ELR (cell line): ENCODE measurements at places on chromosomes 7 and 10.

- DNase-seq, result no peak
These were observed 50.4 kb downstream of the TSPAN15 start for GRCh38 chr10:69501657-69502056.

DNA sequence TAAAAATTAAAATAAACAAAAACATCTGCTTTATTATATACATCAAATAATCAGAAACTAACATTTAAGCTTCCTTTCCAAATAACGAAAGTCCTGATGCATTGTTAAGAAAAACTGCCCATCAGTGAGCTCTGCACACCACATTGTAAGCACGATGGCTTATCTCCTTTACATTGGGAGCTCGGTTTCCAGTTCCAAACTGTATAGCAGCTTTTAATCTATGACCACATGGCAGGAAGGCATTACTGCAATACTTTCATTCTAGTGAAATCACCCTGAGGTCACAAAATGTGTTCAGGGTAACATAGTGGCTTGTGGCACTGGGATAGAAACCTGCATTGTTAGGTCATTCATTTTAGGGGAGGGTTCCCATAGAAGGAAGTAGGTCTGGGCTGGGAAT is 146.3 kb downstream of the ZNF22 start:
- no peak for DNase-seq

DNA sequence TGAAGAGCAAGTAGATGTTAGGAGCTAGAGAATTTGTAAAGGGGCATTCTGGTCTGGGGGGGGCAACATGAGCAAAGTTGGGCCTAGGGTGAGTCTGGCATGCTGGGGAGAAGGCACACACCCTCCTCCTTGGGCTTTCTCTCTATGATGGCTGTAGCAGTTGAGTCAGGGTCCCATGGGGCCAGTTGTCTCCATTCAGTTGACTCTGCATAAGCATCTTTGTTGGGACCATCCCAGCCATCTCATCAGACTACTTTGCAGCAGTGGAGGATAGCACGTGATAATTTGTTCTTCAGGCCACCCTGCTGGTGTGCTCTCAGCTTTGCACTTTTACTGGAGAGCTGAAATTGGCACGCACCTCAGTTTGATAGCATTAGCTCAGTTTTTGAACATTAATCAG is 55.2 kb downstream of the LRMDA start:
- DNase-seq, result no peak

DNA sequence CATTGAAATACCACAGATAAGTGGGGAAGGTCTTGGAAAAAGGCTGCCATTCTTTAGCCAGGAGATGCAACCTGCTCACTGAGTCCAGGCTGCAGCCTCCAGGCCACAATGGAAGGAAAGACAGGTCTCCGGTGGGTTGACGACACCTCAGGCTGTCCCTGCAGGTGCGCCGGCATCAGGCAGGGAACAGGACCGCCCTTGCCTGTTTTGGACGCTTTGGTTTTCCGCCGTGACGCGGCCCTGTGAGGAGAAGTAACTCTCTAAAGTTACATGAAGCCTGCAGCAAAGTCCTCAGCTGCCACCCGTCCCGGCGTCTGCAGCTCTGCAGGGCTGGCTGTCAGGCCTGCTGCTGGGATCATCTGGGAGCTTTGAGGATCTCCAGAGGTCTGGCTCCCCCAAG is 147.0 kb downstream of the WDR37 start:
- no peak for DNase-seq

GRCh38 chr7:94897541-94897940 is 9.9 kb upstream of the PPP1R9A start:
- no peak for DNase-seq

DNA sequence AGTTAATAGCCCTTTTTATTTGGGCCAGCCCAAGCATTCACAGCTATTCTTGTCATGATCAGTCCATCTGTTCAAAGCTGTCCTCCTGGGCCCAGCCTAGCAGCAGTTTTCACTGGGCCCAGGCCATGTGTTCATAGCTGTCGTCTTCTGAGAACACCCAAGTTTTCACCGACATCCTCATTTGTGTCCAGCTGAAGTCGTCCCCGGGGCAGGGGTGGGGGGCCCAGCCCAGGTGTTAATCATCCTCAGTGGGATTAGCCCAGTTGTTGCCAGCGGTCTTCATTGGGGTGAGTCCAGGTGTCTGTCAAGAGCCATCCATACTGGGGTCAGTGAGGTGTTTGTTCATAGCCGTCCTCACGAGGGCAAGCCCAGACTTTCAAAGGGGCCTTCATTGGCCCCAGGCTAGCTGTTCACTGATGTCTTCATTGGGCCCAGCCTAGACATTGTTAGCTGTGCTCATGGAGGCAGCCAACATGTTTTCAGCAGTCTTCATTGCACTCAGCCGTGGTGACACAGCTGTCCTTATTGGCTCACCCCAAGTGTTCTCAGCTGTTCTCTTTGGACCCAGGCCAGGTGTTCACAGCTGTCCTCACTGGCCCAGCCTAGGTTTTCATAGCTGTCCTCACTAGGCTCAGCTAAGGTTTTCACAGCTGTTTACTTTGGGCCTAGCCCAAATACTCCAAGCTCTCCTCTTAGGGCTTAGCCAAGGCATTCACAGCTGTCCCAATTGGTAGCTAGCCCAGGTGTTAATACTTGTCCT is 10.0 kb downstream of the FRG2B start:
- no peak for DNase-seq

DNA sequence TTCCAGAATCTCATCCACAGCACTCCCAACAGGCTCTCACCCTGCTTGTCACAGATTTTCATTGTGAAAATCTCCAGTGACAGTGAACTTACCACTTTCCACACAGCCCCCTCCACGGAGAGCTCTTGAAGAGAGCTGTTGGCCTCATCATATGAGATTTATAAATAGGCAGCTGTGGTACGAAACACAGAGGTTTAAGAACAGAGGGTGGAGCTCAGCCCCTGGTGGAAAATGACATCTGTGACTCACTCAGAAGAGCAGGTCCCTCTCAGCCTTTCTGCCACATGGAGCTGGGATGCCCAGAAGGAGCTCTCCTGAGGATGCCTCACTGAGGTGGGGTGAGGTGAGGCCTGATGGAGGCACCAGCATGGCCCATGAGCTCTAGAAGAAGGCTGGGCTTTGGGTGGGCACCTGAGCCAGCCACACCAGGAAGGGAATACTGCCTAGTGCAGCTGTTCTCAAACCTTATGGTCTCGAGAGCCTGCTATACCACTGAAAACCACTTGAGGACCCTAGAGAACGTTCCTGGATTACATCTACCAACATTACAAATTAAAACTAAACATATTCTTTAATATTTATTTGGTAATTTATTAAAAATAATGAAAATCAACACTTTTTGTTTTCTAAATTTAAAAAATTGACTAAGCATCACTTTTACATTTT is 25.8 kb upstream of the EEPD1 start:
- DNase-seq, result no peak

DNA sequence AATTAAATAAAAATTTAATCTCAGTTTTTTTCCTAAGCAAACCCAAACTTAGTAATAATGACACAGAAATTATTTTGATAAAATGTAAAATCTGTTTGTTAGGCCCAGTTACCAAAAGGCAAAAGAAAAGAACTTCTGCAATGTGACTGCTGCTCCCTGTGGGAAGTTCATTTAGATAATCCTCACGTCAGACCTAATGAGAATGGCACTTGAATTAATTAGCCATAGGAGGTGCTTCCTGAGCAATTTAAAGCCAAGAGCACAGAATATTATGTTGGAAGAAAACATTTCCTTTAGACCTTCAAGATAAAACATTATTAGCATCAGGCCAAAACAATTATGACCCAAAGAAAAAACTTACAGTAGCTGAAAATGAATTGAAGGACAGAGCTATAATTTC is 19.4 kb downstream of the SPAM1 start:
- DNase-seq, result no peak

DNA sequence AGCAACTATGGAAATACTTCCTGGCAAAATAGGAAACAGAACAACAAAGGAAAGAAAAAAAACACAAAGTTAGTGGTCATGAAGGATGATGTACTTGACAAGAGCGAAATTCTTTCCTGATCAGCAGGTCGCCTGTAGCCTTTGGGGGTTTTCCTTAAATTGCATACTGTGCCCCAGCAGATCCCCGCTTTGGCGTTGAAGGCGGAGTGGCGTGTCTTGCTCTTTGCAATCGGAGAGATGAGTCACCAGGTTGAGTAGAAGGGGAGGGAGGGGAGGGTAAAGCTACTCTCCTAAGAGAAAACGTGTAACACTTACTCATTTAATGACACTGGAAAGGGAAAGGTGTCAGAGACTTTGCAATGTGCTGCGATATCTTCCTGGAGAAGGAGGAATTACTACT is 587.2 kb downstream of the SORCS1 start:
- peak; percentile 72 for DNase-seq

DNA sequence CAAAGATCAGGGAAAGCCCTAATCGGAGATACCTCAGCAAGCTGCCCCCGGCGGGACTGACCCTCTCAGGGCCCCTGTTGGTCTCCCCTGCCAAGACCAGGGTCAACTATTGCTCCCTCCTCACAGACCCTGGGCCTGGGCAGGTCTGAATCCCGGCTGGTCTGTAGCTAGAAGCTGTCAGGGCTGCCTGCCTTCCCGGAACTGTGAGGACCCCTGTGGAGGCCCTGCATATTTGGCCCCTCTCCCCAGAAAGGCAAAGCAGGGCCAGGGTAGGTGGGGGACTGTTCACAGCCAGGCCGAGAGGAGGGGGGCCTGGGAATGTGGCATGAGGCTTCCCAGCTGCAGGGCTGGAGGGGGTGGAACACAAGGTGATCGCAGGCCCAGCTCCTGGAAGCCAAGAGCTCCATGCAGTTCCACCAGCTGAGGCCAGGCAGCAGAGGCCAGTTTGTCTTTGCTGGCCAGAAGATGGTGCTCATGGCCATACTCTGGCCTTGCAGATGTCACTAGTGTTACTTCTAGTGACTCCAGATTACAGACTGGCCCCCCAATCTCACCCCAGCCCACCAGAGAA is 24.1 kb downstream of the TBATA start:
- DNase-seq, result peak; percentile 24

DNA sequence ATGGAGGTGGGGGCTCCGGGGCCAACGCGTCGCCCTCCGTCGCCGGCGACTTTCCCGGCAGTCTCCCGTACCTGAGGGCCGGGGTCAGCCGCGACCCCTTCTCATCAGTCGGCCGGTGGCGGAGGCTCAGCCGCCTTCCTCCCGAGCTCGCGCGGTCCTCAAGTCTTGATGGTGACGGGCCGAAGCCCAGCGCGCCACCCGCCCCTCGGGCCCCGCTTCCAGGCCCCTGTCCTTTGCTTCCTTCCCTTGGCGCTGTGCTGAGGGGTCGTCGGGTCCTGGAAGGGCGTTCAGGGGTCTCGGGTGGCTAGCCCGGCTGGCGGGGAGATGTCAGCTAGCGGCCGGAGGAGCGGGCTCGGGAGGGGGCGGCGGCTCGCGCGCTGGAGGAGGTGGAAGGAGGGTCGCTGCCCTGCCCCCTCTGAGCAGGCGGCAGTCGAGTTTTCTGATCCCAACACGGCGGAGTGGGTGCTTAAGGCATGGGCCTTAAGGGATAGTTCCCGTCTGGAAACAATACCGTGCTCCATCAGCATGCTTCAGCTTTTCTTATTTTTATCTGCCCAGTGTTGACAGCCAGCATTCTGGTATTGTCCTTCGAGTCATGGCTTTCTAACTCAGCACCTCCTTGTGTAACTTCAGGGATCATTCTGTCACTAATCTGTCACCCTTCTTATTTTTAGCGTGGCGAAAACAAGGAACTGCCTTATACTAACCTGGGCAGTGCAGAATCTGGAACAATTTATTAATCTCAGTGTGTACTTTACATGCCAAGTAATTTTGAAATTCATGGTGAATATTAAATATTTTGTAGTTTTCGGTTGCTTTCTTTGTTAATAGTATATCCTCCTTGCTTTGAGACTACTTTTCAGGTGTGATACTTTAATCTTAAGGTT is 748 bp downstream of the PHTF2 start:
- DNase-seq, result peak; percentile 53

DNA sequence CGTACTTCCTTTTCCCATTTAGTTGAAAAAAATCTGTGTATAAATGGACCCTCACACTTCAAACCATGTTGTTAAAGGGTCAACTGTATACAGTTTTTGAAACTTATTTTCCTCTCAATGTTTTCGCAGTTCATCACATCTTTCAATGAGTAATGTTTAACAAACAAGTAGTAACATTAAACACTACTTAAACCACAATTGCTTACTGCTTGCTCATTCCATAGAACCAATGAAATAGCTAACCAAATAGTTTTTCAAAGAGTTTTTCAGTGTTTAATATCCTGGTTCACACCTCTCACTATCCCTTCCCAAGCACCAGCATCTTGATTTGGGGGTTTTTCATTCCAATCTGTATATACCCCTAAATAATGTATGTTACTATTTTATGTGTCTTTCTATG is 9.1 kb downstream of the SEM1 start:
- no peak for DNase-seq

GRCh38 chr10:3655528-3655927 is 129.5 kb downstream of the KLF6 start:
- no peak for DNase-seq

- no peak for DNase-seq
These were observed 39.6 kb downstream of the WIPI2 start for GRCh38 chr7:5229451-5230264.

DNA sequence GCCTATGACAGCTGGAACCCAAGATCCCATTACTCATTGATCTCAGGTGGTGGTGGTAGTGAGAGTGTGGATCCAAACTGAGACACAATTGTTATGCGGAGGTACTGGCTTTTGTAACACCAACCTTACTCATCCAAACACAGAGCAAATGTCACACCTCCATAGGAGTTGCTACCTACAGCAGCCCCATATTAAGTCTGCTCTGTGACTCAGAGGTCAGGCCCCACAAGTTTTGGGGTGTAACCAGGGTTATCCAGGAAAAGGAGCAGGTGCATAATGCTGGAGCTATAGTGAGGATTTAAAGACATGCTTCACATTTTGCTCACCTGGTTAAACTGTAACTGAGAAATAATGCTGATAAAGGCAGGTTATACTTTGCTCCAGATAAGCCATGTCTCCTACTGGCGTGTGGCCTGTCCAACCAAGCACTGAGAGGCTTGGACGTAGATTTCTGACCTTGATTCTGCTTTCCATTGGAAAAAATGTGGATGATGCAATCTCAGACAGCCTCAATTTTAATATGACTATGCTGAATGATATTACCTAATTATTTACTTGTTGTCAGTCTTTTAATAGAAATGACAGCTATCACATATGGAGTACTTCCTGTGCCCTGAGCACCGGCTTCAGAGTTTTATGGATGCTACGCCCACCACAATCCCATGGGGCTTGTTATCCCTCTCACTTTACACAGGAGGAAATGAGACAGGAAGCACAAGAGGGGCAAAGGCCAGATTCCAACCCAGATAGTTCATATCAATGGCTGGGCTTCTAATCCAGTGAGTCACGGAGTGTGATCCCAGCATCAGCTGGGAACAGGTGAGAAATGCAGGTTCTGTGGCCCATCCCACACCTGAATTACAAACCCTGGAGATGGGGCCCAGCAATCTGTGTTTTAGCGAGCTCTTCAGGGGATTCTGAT is 181.3 kb downstream of the CHN2 start:
- DNase-seq, result peak; percentile 2

DNA sequence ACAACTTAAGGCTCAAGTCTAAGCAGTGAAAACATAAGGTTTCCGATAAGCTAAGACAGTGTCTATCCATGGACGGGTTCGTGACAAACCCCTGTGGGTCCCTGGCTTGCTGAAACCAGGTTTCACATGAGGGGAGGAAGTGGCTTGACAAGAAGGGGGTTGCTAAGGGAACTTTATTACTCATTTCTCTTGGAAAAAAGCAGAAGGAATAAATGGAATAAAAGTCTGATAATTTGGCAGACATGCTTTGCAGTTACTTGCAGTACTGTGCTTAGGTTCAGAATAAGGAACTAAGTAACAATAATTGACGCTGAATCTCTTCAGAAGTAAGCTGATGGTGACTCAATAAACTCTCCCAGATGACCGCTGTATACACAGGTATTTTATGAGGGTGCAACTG is 34.7 kb downstream of the RBM17 start:
- DNase-seq, result no peak
